ENCODE measurements at places on chromosomes 3 and 15.

DNA sequence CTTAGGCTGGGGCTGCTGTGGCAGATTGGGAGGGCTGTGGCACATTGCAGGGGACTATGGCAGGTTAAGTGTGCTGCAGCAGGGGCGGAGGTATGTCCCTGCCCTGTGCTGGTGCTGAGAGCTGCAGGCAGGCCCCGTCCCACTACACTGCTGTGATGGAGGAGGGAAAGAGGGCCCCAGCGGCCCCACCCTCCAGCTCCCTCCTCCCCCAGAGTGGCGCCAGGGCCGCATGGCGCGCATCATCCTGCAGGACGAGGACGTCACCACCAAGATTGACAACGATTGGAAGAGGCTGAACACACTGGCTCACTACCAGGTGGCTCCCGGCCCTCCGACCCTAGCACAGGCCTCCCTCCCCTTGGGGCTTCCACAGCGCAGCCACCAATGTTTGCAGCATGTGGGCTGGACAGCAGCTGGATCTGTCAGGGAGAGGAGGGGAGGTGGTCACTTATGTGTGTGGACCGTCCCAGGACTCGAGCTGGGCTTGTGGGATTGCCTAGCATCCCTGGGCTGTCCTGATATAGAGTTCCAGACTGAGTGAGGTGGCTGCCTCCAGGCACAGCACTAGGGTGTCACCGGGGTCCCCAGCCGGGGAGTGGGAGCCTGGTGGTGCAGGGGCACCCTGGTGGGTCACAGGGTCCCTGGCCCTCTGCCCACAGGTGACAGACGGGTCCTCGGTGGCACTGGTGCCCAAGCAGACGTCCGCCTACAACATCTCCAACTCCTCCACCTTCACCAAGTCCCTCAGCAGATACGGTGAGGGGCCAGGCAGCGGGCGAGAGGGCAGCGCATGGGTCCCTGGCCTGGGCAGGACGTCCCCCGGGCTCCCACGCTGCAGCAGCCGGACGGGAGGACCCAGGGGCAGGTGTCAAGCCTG lies 46.1 kb downstream of the PLXNA1 start:
- no peak for DNase-seq

GRCh38 chr3:79651536-79652065 lies 116.2 kb downstream of the ROBO1 start:
- DNase-seq: no peak

DNA sequence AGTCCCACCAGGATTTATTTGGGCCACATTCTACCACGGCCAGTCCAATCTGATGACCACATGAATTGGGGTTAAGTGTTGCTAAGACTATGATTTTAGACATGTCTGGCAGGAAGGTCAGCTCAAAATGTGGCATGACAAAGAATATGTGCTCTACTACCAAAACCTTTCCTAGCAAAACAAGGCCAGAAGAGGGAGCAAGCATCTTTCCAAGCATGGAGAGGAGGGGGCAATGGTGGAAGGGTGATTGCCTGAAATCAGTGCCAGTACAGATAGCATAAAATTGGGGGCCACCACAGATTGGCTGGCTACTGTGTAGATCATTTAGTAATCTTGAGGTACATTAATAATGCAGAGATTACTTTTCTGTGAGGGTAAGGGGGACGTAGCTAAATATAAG lies 43.2 kb downstream of the TMEM39A start:
- DNase-seq: no peak

GRCh38 chr3:125160606-125161371 lies 51.8 kb downstream of the SLC12A8 start:
- no peak for DNase-seq

GRCh38 chr15:84775867-84776449 lies 27.6 kb downstream of the ZNF592 start:
- DNase-seq: no peak

DNA sequence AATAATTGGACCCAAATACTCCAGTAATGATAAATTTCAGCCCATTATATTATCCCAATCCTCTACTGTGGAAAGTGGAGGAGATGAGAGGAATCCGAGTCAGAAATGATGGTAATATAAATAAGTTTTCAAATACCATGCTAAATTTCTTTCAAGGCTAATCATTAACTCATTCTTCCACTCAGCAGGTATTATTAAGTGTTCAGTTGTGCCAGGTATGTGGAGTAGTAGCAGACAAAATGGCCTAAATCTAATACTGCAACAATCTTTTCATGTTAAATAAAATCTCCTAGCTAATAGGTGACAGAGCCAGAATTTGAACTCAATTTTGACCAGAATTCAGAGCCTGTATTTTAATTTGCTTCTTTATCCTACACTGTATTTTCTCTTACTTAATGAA lies 538.6 kb upstream of the ROBO2 start:
- no peak for DNase-seq

DNA sequence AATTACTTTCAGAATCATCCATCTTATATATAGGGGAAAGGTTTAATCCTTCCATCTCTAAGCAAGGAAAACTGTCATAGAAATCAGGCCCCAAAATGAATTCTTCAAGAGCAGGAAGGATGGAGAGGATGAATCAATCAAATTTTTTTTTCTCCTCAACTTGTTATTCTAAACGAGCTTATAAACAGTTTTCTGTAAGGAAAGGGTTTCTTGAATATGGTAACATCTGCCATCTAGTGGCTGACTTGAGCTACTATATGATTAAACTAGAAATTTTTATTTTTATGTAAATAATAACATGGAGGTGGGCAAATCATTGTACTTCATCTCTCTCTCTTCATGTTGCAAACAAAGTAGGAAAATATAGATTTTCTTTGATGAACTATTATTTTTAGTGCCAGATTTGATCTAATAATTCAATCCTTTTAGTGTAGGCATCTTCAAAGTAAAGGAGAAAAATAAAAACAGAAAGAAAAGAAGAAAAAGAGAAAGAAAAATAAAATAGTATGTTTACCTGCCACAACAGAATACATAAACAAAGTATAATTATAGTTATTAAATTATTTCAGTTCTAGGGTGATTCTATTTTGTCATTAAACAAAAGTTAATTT lies 146.6 kb downstream of the SERPINI1 start:
- DNase-seq: no peak

GRCh38 chr3:194805546-194805945 lies 119.9 kb downstream of the FAM43A start:
- no peak for DNase-seq

- no peak for DNase-seq
Observed at GRCh38 chr3:62659660-62660059, 215.6 kb downstream of the CADPS start.

DNA sequence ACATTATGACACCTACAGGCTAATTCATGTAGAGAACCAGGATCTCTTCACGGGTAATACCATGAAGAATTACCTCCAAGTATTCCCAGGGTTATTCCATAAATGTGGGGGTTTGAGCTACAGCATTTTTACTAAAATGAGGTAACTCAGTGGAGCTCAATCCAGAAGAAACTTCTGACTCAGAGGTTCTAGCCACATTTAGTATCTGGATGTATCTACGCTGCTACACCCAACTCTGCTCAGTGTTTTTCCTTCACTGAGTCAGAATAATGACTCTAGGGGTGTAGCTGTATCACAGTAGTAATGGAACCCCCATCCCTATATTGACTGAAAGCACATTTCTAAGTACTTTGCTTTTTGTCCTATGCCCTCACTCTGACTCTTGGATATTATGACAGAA lies 52.4 kb downstream of the COPS2 start:
- no peak for DNase-seq

- no peak for DNase-seq
Observed at GRCh38 chr15:74389241-74390048, 22.0 kb upstream of the CYP11A1 start.

DNA sequence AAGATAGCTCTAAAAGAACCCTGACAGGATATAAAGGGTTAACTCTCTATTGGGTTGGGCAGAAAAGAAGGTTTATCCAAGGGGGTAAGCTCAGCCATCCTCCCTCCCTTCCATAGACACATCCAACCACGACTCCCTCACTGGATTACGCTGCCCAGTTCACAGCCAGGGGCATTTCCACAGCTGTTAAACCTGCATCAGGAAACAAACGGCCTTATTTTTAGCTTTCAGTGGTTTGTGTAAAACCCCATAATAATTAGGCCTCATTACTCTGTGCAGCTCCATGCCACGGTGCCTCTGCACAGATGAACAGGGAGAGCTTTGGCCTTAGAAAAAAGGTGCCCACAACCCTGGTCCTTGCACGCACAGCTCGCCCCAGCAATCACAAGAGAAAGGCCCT lies 110.6 kb downstream of the GABRB3 start:
- no peak for DNase-seq

DNA sequence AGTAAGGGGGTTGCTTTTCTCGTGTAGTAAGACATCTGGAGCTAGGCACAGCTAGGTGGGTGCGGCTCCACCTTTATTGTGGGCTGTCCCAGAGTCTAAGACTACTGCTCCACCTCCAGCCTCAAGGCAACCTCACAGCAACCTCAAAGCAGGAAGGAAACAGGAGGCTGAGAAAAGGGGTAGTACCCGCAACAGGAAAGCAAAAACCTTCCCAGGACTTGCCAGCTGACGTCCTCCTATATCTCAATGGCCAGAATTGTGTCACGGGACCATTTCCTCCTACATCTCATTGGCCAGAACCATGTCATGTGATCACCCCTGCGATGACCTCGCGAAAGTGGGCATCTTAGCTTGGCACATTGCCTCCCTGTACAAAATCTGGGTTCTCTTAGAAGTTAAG lies 4.3 kb upstream of the GPR160 start:
- no peak for DNase-seq

- DNase-seq: no peak
Observed at GRCh38 chr15:75723847-75724660, 11.4 kb upstream of the CSPG4 start.

DNA sequence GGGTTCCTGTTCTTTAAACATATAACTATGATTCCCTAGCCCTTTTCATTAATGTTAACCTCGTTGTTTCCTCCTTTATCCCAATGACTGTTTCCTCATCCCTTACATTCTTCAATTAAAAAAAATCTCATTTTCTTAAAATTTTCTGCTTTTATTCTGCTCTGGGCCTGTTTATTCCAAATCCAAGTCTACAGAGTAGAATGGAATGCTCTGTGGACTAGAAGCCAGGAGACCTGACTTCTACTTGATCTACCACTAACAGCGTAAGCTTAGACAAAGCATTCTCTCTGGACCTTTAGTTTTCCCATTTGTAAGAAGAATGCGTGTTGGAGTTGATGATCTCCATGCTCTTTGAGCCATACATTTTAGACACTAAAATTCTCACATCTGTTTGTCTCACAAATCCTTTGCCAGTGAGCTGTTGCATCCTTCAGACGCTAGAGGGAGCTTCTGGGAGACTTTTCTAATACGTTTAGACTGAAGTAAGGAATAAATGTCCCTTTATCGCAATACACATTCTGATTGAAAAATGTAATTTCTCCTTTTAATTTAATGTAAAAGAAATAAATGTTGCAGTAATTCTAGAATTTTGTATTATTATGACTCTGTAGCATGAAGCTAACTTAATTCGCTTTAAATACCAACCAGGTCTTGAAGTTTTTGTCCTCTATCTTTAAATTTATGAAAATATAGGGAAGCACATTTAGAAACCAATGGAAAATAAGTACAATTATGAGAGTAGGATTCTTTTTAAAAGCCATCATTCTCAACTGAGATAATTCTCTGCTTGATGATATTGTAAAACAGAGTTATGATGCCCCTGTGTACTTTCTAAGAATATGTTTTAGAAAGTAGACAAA lies 21.7 kb upstream of the GMNC start:
- DNase-seq: no peak

All from caudate nucleus (tissue), 63 donors.